ENCODE measurements at places on chromosomes 3 and 15.

- no peak for DNase-seq
Measured at GRCh38 chr3:12574131-12574530, 17.2 kb downstream of the MKRN2 start.

DNA sequence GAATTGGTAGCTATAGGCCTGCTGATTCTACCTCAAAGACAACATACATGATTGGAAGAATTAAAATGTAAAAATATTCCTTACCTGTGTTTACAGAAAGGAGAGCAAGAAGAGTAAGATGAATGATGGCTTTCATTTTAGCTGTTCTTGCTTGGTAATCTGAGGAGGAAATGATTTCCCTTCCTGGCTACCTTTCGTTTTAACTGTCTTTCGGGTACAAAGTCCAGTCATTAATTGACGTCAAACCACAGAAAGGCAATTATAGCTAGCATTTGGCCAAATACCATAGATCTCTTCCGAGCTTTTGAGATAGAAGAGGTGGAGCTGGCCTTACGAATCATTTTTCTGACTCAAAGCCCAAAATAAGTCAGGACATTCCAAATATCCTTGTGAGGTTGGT, at the start of gene MUC13:
TSS of gene MUC13 (minus strand) at position 175 of the 400 bp plus-strand sequence. CDS start at position 136, 39 bp downstream.
- no peak for DNase-seq

- DNase-seq, result no peak
Measured at GRCh38 chr3:120569222-120570057, 26.7 kb upstream of the NDUFB4 start.

DNA sequence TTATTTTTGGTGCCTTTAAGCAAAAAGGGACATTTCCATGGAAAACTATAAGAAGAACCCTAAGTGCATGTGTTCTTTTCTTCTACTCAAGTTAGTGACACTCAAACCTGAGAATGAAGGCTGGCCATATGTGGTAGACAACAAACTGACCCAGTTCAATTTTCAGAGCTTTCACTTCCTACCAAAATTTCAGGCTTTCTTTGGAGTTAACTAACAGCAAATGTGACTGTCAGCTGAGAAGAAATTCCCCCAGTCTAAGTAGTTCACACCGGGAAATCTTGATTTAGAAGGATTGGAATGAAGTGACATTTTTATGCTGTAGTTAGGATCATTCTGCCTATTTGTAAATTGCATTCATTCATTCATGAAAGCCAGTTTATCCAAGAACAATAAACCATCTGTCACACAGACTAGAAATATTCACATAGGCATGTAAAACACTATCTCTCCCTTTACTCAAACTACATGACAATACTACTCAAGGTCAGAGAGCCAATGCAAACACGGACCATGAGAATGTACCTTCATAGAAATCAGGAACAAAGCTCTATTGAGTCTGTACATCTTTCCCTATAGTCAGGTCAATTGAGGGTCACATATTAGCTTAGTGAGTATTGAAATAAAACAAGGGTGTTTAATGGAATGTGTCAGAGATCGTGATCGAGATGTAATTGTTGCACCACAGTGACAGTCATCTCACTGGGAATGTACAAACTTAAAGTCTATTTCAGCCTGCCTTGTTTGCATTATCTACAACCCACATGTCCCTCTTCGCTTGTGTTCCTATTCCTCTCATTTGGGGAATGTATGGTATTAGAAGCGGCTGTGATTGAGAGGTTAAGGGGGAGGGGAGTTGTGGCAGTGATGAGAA, 113.8 kb upstream of the TGFBR2 start:
- no peak for DNase-seq

- DNase-seq, result no peak
Measured at GRCh38 chr15:95922431-95922830, 408.1 kb upstream of the NR2F2 start.

Measured in HTR-8/SVneo (cell line).